ENCODE measurements at places on chromosomes 13 and 19. TPM values are rescaled to one million over a fixed set of nuclear protein-coding genes. Genes with fewer than 3 reads are reported as not detected.

GRCh38 chr19:58466089-58466759 lies 656 bp upstream of the ZNF324 start:
- peaks cover 33% of the 10 kb centered on the region for H3K36me3 ChIP-seq
- H3K27ac ChIP-seq = peak overlapping the region; percentile 52
- H3K4me1 ChIP-seq = peaks cover 14% of the 10 kb centered on the region
- peak overlapping the region; percentile 80 for H3K4me3 ChIP-seq
- H3K27me3 ChIP-seq = no peaks in the 10 kb centered on the region

DNA sequence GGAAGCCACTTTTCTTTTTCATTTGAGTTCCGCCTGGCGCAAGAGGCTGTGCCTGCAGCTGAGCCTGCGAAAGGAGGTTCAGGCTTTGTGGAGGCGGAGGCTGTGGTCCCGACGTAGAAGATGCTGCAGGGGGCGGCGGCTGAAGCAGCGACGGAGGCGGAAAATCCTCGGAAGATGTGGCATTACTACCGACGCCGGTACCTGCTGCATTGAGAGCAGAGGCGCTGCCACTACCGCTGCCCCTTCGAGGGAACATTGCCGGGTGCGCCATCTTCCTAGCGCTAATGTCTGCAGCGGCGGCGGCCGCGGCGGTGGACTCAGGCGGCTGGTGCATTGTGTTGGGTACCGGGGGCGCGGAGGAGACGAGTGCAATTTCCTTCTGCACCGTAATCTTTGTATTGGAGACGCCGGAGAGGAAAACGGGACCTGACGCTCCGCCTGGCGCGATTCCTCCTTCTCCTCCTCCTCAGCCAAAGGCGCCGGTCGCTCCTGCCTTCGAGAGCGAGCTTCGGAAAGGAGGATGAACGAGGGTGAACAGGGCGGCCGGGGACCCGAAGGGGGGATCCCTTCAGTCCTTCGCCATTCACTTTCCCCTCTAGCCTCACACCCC lies at the start of gene TSC22D1:
Gene TSC22D1 (minus strand): TSS at position 590 of the 610 bp plus-strand sequence. CDS start 256 bp downstream, at position 334.
- H3K27me3 ChIP-seq = no peaks in the 10 kb centered on the region
- peaks cover 27% of the 10 kb centered on the region for H3K4me1 ChIP-seq
- H3K36me3 ChIP-seq = peaks cover 32% of the 10 kb centered on the region
- peak within 1 kb of the TSS; percentile 83 for H3K4me3 ChIP-seq

- DNase-seq = no peak
- H3K36me3 ChIP-seq = no peaks in the 10 kb centered on the region
- no peaks in the 10 kb centered on the region for H3K27me3 ChIP-seq
- no peaks in the 10 kb centered on the region for H3K4me1 ChIP-seq
Measured at GRCh38 chr13:109955598-109955997, 169.2 kb upstream of the IRS2 start.

DNA sequence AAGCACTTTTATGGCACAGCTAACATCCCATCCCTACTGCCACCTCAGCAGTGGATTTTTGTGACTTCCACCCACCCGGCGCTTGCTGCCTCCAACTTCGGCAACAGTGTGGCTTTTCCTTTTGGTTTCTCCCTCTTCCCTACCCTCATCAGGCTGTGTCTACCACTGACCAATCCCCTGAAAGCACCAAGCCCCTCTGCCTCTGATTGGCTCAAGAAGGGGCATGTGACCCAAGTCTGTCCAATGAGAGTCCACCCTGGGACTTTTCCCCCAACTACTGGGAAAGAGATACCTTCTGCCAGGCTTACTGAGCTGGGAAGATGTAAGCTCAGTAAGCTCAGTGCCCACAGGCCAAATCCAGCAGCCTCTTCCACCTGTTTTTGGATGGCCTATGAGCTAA lies 5.8 kb downstream of the SMIM7 start:
- no peak overlapping the region for H3K27ac ChIP-seq
- DNase-seq = no peak
- H3K4me1 ChIP-seq = peaks cover 10% of the 10 kb centered on the region
- no peaks in the 10 kb centered on the region for H3K27me3 ChIP-seq

GRCh38 chr13:71240911-71241310 lies 626.1 kb downstream of the DACH1 start:
- no peak for DNase-seq
- H3K4me1 ChIP-seq = no peaks in the 10 kb centered on the region
- no peak overlapping the region for H3K4me3 ChIP-seq

DNA sequence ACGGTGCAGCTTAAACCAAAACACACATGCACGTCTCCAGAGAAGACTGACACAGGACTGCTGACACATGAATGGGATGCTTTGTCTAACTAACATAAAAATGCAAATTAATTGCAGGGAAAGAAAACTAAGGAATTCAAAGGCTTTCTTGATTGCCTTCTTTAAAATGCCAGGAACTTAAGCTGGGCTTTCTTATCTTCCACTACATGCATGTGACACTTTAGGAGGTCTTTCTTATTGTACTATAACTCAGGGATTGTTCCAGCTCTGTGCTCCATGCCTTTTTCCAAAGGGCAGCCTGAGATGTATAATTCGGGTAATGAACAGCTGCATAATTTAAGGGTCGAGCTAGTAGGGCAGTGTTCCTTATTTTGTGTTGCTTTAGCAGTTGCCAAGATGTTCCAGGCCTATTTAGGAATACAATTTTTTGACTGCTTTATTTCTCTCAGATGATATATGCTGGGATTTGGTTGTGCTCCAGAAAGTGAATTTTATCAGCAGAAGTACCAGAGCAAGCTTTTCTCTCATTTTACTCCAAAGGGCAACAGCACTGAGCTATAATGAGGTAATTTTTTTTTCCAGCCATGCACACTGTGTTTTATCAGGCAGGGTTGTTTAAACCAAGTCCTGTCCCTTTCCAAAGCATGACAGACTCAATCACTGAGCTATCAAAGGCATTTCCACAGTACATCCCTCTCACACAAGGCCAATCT lies 885.2 kb downstream of the PCDH9 start:
- H3K4me1 ChIP-seq = no peaks in the 10 kb centered on the region
- DNase-seq = no peak
- H3K36me3 ChIP-seq = no peaks in the 10 kb centered on the region
- H3K27me3 ChIP-seq = no peaks in the 10 kb centered on the region

GRCh38 chr19:42113641-42114348 lies 18.5 kb downstream of the POU2F2 start:
- H3K4me3 ChIP-seq = peak overlapping the region; percentile 19
- DNase-seq = peak; percentile 65
- H3K27me3 ChIP-seq = no peaks in the 10 kb centered on the region
- H3K4me1 ChIP-seq = peaks cover 56% of the 10 kb centered on the region
- H3K36me3 ChIP-seq = peaks cover 6% of the 10 kb centered on the region
- H3K27ac ChIP-seq = peak overlapping the region; percentile 61

DNA sequence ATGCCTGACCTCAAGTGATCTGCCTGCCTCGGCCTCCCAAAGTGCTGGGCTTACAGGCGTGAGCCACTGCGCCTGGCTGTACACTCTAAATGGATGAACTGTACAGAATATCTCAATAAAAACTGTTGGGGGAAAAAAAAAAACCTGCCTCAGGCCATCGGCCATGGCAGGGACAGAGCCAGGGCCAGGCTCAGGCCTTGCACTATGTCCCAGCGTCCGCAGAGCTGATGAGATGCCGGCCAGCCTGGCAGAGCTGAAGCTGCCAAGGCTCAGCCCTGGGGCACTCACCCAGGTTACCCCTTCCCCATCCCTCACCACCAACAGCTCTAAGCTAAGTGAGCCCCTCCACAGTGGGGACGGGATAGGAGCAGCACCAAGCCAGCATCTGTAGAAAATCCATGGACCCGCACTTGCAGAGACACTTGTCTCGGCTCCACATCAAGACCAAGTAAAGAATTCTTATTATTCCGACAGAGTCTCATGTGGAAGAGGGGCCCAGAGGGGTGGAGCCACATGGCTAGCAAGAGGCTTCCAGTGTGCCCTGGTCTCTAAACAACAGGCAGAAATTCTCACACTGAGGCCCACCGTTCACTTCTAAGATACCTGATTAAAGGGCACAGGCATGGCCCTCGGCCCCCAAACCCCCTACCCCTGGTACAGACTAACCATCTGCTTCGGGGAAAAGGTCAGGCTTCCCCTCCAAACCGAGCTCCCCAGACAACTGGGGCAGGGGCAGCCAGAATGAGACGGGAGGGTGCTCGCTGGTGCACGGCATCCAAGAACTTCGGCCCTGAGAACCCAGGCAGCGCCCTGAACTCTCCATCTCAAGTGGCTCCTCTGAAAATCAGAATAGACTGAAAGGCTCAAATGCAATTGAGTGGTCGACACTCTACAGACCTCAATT lies 5.8 kb downstream of the PPP6R1 start:
- no peak for DNase-seq
- H3K27ac ChIP-seq = no peak overlapping the region
- H3K4me1 ChIP-seq = peaks cover 63% of the 10 kb centered on the region
- no peaks in the 10 kb centered on the region for H3K27me3 ChIP-seq

DNA sequence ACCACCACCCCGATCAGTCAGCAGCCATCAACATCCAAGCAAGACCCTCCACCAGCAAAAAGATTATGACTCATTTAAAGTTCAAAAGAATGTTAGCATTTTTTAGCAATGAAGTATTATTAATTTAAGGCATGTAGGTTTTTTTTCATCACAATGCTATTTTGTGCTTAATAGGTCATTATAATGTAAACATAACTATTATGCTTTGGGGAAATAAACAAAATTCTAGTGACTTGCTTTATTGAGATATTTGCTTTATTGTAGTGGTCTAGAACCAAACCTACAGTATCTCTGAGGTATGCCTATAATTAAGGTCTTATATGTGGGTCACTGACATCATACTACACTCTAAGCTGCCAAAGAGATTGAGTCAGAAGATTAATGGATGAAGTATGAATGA lies 20.0 kb downstream of the KLF12 start:
- H3K4me3 ChIP-seq = no peak overlapping the region
- no peaks in the 10 kb centered on the region for H3K27me3 ChIP-seq
- no peak for DNase-seq
- no peak overlapping the region for H3K27ac ChIP-seq

- H3K27ac ChIP-seq = no peak overlapping the region
- no peaks in the 10 kb centered on the region for H3K36me3 ChIP-seq
- no peaks in the 10 kb centered on the region for H3K4me1 ChIP-seq
- no peaks in the 10 kb centered on the region for H3K27me3 ChIP-seq
Measured at GRCh38 chr13:111542530-111543341, 222.3 kb downstream of the TEX29 start.

- H3K36me3 ChIP-seq = no peaks in the 10 kb centered on the region
- H3K4me3 ChIP-seq = no peak overlapping the region
- no peak overlapping the region for H3K27ac ChIP-seq
- no peaks in the 10 kb centered on the region for H3K4me1 ChIP-seq
Measured at GRCh38 chr13:50513300-50513877, 330.1 kb downstream of the DLEU7 start.

DNA sequence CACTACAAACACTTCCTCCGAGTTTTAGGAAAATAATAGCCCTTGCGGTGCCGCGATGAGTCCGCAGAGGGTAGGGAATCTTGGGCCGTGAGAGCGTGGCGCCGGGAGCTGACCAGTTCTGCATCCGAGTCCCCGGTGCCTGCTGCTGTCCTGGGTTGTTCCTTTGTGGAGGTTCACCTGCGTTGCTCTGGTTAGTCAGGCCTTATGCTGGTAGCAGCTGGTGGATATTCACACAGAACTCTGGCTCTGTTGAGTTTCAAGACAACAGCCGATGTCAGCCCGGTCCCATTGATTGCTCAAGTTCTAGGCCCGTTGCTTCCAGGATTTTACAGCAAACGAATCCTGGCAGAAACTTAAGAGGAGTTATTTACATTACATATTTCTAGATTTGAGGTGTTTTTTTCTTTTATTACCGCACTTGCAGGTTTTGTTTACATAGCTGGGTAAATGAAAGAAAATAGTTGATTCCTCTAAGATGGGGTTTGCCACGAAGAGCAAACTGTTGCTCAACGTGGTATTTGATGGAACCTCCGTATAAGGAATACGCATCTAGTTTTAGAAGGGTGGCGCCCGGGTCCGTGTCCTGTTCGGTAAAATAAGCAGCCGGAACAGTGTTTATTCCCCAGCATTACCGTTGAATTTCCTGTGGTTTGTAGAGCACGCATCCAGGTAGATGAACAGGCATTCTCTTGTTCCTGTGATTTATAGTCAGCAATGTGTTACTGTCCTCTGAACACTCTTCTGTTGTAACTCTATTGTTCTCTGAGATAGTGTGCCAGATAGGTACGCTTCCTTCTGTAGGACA lies 1.3 kb downstream of the CLDN10 start:
- peak overlapping the region; percentile 77 for H3K4me3 ChIP-seq
- no peaks in the 10 kb centered on the region for H3K4me1 ChIP-seq
- DNase-seq = no peak
- H3K27ac ChIP-seq = peak overlapping the region; percentile 52
- peaks cover 16% of the 10 kb centered on the region for H3K36me3 ChIP-seq
- H3K27me3 ChIP-seq = no peaks in the 10 kb centered on the region

DNA sequence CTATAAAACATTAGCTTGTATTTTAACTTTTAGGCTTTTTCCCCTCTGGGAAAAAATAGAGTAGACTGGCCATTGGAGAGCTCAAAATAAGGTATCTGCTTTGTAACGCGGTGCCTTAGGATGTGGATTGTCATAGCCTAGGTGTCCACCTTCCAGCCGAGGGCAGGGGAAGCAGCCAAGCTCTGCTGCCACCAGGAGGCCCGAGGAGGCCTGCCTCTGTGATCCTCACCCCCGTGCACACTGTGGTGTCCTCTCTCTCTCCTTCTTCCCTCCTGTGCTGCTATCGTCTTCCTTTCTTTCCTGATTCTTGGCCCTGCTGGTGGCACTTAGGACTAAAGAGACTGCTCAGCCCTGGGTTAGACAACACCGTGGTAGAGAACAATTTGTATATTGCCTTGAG lies 11.3 kb downstream of the HNRNPM start:
- H3K4me1 ChIP-seq = peaks cover 42% of the 10 kb centered on the region
- H3K27ac ChIP-seq = no peak overlapping the region
- H3K4me3 ChIP-seq = no peak overlapping the region

DNA sequence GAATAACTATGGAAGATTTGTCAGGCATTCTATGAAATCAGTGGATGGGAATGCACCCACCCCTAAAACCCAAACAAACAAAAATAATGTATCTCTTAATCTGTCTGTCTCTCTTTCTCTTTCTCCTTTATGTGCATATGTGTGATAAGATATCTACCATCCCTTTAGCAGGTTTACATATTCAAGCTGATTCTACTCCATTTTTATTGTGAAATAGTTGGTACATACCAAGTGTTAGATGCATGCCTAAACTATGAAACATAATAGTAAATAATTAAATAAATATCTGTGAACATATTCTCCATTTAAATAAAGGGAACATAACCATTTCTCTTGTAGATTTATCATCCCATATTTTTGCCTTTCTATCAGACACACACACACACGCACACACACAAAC lies 121.8 kb upstream of the PCDH9 start:
- H3K4me1 ChIP-seq = no peaks in the 10 kb centered on the region
- no peak overlapping the region for H3K27ac ChIP-seq
- H3K4me3 ChIP-seq = no peak overlapping the region
- no peaks in the 10 kb centered on the region for H3K27me3 ChIP-seq

DNA sequence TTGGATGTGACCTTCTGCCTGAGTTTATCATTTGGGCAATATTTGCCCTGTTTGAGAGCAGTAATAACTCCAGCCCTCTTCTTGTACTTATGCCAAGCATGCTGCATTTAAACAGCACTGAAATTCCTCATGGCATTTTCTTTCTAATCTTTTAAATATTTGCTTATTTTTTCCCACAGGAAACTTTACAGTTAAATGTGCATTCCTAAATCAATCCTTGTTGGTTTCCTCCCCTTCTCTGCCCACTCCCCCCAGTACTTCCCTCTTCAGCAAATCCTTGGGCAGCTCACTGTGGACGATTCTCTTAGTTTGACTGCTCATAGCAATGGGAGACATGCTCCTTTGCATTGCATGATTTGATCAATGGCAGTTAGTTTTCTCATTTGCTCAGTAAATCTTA lies 68.7 kb downstream of the RAP2A start:
- peaks cover 11% of the 10 kb centered on the region for H3K27me3 ChIP-seq
- no peak overlapping the region for H3K4me3 ChIP-seq
- DNase-seq = no peak
- no peaks in the 10 kb centered on the region for H3K4me1 ChIP-seq
- H3K27ac ChIP-seq = peak overlapping the region; percentile 72
- H3K36me3 ChIP-seq = no peaks in the 10 kb centered on the region

ZSCAN1 gene
- total RNA-seq = not detected

GJB6 gene
- total RNA-seq = not detected

COX7A1 gene
- not detected for total RNA-seq

TMEM38A gene
- total RNA-seq = 20.1 TPM

GRK1 gene
- not detected for total RNA-seq

All from Calu3 (cell line).